Breast epithelium (tissue), 4 donors: ENCODE measurements at places on chromosomes 3 and 15. TPM values are rescaled to one million over a fixed set of nuclear protein-coding genes. Genes with fewer than 3 reads are reported as not detected.

- no peak for DNase-seq
Measured at GRCh38 chr15:49984436-49984835, 134.6 kb downstream of the ATP8B4 start.

- DNase-seq: peak; percentile 31
Measured at GRCh38 chr15:49235446-49236124, 65.5 kb downstream of the GALK2 start.

DNA sequence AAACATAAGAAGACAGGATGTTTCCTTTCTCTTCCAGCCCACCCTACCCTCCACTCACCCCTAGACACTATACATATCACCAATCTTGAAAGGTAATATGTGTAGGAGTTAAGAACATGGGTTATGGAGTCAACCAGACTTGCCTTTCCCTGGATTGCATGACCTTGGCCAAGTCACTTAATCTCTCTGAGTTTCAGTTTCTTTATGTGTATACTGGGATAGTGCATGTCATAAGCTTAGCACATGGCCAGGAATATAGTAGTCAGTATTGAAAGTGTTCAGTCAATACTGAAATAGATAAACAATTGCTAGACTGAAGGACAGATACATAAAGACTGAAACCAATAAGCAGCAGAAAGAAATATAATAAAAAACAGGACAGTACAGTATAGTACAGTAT, 283.2 kb upstream of the STT3B start:
- no peak for DNase-seq

The PYGO1 gene
- total RNA-seq: 4.9 TPM

The CAPN3 gene
- total RNA-seq: 15.4 TPM

The GABRB3 gene
- total RNA-seq: 0.98 TPM
